ENCODE measurements at places on chromosomes 16 and 17. TPM values are rescaled to one million over a fixed set of nuclear protein-coding genes. Genes with fewer than 3 reads are reported as not detected.

The GPR142 gene
- not detected for total RNA-seq

The KRTAP16-1 gene
- total RNA-seq, result not detected

The CDH8 gene
- 1.3 TPM for total RNA-seq

The RAMP2 gene
- total RNA-seq, result 5.1 TPM

The MT4 gene
- not detected for total RNA-seq

The SNAI3 gene
- total RNA-seq, result not detected

The RRAD gene
- total RNA-seq, result 23.1 TPM

The COG8 gene
- 63.3 TPM for total RNA-seq

The KRT32 gene
- not detected for total RNA-seq

The PKMYT1 gene
- total RNA-seq, result 6.3 TPM

The GSDMA gene
- total RNA-seq, result not detected

The RPGRIP1L gene
- 4.9 TPM for total RNA-seq

The ADAD2 gene
- 0.13 TPM for total RNA-seq

The ZNF205 gene
- 15.8 TPM for total RNA-seq

The TEKT3 gene
- total RNA-seq, result not detected

The FBXO39 gene
- not detected for total RNA-seq

The RGS11 gene
- total RNA-seq, result 5.2 TPM

The CANT1 gene
- 62.1 TPM for total RNA-seq

The DNAH3 gene
- under 0.01 TPM for total RNA-seq

The SOX8 gene
- total RNA-seq, result not detected

The PPP1R1B gene
- total RNA-seq, result 0.13 TPM

The PLEKHH3 gene
- total RNA-seq, result 15.8 TPM

The C1QL1 gene
- 2.2 TPM for total RNA-seq

The PDE6G gene
- 0.65 TPM for total RNA-seq

The CBX2 gene
- total RNA-seq, result 4.9 TPM

The HS3ST3A1 gene
- 91.1 TPM for total RNA-seq

The ZMYND15 gene
- 0.16 TPM for total RNA-seq

The PLLP gene
- 9.6 TPM for total RNA-seq

The KIF2B gene
- not detected for total RNA-seq

The MAP2K6 gene
- total RNA-seq, result 2.1 TPM

The SETD1A gene
- total RNA-seq, result 6.5 TPM

The SLFN14 gene
- total RNA-seq, result not detected

The TUBG2 gene
- 17.1 TPM for total RNA-seq

The ZNF385C gene
- not detected for total RNA-seq

The MPV17L gene
- 3.3 TPM for total RNA-seq

The NOS2 gene
- under 0.01 TPM for total RNA-seq

The NPIPB8 gene
- total RNA-seq, result not detected

The SLC38A8 gene
- total RNA-seq, result not detected

The SLC5A10 gene
- total RNA-seq, result not detected

The PITPNM3 gene
- total RNA-seq, result 3.8 TPM

The PLEKHG4 gene
- 16.4 TPM for total RNA-seq

The LASP1 gene
- 319 TPM for total RNA-seq

The SLC22A31 gene
- 0.13 TPM for total RNA-seq

The SPEM3 gene
- not detected for total RNA-seq

The KRTAP9-4 gene
- total RNA-seq, result not detected

The TGFB1I1 gene
- total RNA-seq, result 172 TPM

The TMEM204 gene
- 1.6 TPM for total RNA-seq

The DPEP1 gene
- total RNA-seq, result 1.5 TPM

The KIF18B gene
- 35.8 TPM for total RNA-seq

The TRIM47 gene
- 32.8 TPM for total RNA-seq

The FOXN1 gene
- total RNA-seq, result not detected

The FNDC8 gene
- total RNA-seq, result not detected

The MSLN gene
- total RNA-seq, result 15.0 TPM

The KRT9 gene
- not detected for total RNA-seq

The NPB gene
- total RNA-seq, result 5.2 TPM

The OR1G1 gene
- total RNA-seq, result not detected

The GAST gene
- not detected for total RNA-seq

The PSMD3 gene
- 120 TPM for total RNA-seq

The CPPED1 gene
- 9.9 TPM for total RNA-seq

The RCVRN gene
- total RNA-seq, result not detected
